Central memory CD4-positive, alpha-beta T cell (primary cell): ENCODE measurements at places on chromosomes 3 and 15.

- no peak for DNase-seq
Observed at GRCh38 chr3:35737934-35738706, 98.8 kb downstream of the ARPP21 start.

- no peak for DNase-seq
Observed at GRCh38 chr15:89101302-89102193, 13.3 kb downstream of the ABHD2 start.

- no peak for DNase-seq
Observed at GRCh38 chr15:31023841-31024240, 32.4 kb upstream of the MTMR10 start.

GRCh38 chr3:166187237-166187636 is 350.0 kb upstream of the BCHE start:
- DNase-seq: no peak

GRCh38 chr15:50562735-50563640 is 16.5 kb upstream of the USP50 start:
- DNase-seq: no peak

DNA sequence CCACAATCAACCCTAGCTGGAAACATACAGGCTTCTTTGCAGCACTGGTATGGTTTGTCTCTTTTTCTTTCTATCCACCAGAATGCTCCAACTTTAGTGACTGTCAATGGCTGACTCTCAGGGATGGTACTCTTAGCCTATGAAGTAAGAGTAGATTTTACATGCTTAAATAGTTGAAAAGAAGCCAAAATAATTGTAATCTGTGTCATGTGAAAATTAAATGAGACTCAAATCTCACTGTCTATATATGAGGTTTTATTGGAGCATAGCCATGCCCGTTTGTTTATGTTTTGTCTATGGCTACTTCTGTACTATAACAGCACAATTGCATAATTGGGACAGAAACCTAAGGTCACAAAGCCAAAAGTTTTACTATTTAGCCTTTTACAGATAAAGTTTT is 29.1 kb upstream of the PDZRN3 start:
- DNase-seq: no peak

DNA sequence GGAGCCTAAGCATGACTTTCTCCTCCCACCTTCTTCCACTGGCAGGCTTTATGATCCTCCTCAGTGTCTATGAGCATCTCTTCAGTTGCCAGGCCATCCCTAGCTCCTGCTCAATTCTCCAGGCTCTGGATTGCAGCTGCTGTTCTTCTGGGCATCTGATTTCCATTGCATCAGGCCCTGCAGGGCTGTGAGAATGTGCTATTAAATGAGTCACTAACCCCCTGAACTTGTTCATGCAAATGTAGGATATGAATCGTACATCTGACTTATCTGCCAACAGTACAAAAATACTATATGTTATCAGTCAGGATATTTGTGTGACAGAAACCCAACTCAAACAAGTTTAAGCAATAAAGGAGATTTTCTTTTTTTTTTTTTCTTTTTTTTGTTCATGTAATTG is 11.9 kb downstream of the GPR176 start:
- DNase-seq: no peak

DNA sequence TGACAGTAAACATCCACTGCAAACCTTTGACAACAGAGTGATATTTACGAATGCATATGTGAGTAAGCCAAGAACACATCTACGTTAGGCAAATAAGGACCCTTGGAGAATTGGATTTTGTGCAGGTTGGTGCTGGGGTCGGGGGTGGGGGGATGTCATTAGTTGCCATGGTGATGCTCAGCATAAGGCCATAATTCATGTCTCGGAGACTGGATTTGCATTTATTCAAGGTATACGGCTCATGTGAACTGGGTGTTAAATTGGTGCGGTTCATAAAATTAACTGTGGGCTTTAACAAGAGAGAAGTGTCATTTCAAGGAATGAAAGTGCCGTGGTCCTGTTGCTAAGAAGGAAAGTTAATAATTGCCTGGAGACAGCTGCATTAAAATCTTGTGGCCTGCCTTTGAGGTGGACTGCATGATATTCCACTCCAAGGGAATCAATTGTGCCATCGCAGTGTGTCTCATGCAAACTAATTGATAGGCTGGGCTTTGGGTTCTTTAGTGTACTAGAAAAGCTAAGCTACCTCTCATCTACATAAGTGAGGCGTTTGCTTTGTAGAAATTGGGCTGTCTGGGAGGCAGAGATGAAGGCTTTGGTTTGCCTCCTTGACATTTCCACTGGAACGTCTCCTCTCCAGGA is 228.9 kb upstream of the FEZF2 start:
- DNase-seq: no peak

- no peak for DNase-seq
Observed at GRCh38 chr15:36407647-36408046, 171.8 kb upstream of the CDIN1 start.

DNA sequence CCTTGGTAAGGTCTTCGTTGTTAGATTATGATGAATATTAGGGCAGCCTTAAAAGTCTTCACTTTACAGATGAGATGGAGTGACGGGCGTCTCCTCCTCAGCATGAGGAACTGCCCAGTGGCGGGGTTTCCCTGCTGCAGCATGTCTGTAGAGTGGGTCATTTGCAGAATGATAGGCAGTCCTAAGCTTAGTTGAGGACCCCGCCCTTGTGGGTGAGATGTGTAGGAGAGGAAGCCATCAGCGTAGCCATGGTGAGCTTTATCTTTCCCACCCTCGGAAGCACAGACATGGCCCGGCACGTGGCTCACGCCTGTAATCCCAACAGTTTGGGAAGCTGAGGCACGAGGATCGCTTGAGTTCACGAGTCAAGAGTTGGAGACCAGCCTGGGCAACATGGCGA is 877 bp downstream of the NIT2 start:
- no peak for DNase-seq

- DNase-seq: no peak
Observed at GRCh38 chr3:64578797-64579196, 109.0 kb downstream of the ADAMTS9 start.
